Activated CD8-positive, alpha-beta memory T cell treated with anti-CD3 and anti-CD28 coated beads for 1 hour (primary cell): ENCODE measurements at places on chromosomes 1 and 21.

DNA sequence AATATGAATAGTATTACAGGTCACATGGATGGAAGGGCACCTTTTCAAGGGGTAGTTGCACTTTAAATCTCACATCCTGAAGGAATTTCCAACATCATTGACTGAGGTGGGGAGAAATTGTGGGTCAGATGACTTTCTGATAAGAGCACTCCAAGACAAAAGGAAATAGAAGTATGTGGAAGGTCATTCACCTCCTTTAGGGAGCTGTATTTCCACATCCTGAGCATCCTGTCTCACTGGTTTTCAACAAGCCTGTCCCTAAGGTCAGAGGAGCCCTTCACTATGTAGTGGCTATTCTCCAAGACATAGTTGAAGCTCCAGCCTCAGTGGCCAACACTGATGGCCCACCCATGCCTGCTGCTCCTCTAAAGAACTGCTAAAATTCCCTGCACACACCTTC, 76.5 kb downstream of the ATP1A1 start:
- no peak for DNase-seq

DNA sequence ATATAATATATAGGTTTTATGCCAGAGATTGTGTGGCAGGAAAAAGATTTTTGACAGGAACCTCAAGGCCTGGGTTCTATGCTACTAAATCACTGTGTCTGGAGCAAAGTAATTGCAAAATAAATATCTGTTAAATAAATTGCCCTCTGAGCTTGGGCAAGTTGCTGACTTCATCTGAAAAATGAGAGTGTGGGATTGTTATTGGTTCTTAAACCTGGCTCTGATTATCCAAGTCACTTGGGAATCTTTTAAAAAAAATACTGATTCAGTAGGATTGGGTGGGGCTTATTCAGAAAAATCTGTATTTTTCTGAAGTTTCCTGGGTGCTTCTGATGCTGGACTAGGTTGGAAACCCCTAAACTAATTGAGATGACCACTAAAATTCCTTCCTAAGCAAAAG, 174.1 kb upstream of the SGIP1 start:
- no peak for DNase-seq

DNA sequence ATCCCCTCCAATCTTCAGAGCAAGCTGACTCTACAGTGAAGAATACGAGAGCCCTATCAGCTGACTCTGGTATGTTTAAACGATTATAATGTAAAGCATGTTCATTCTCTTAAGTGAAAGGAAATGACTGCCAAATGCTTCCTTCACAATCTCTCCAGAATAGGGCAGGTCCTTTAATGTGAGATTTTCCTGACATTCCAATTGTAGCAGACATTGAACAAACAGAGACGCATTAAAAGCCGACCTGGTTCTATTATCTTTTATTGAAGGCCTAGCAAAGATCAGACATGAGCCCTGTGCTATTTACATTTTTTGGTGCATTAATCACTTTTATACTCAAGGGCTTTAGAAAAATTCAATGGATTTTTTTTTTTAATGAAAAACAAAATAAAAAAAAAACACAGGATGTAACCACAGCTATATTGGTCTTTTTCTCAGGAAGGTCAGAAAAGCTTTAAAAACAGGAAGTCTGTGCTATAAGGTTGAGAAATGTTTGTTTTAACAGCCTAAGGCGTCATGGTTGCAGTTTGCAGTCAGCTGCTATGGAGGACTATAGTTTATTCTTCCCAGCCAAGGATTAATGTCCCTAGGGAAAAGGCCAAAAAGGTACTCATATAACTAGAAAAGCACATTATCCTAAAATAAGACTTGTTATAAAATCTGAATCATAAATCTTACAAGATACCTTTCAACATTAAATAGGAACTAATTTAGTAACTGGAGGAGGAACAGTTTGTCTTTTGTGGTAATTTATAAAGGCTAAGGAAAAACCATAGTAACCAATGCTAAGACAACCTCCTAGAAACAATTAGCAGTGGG, 104.8 kb downstream of the RERE start:
- DNase-seq, result no peak

DNA sequence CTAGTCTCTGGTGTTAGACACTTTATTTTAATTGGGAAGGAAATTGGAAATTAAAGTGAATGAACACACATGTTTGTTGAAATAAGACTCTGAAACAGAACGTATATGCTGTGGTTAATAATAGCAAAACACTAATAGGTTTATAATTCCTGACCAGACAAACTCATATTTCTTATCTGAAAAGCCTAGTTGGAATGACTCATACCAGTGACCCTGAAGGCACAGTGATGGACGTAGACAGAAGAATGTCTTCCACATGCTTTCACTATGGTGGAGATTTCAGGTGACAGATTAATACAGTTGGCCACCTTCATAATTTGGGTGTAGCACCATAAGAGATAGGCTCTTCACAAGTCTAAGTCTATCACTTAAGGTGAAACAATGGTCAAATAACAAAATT, 83.0 kb upstream of the COL11A1 start:
- DNase-seq, result no peak

DNA sequence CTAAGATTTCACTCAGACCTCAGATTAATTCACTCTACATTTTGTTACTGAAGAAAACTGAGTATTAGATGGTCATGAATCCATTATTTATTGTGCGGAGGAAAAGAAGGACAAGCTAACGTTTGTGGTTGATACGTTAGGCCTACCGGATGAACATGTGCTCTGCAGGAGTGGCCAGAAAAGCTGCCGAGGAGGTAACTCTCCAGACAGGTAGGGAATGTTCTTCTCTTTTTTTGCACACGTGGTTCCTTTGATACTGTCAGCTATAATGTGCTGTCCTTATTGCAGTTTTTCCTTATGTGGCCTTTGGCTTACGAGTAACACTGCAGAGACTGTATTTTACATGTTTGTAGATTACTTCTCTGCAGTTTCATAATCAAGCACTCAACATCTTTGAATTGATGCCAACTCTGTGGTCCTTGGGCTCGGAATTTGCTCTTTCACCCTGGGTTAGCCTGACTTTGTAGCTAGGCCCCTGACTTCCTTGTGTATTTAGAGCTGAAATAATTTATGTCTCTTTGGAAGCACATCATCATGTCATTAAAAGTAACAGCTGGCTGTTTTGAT, 13.6 kb downstream of the MTR start:
- DNase-seq, result no peak

- DNase-seq, result no peak
Measured at GRCh38 chr1:191687721-191688120, 470.5 kb upstream of the RGS18 start.

DNA sequence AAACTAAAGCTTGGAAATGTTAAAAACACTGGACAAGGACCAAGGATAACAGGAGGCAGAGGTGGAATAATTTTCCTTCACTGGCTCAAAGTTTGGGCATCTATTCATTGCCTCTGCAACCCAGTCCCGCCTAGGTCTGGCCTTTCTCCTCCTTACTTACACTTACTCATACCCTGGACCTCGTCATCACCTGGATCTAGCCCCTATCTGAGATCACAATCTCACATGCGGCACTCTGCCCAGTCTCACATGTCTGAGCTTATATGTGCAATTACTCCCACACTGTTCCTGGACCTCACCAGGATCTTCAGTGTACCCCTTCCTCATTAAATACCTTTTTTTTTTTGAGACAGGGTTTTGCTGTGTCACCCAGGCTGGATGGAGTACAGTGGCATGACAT, 37.6 kb downstream of the NVL start:
- no peak for DNase-seq

DNA sequence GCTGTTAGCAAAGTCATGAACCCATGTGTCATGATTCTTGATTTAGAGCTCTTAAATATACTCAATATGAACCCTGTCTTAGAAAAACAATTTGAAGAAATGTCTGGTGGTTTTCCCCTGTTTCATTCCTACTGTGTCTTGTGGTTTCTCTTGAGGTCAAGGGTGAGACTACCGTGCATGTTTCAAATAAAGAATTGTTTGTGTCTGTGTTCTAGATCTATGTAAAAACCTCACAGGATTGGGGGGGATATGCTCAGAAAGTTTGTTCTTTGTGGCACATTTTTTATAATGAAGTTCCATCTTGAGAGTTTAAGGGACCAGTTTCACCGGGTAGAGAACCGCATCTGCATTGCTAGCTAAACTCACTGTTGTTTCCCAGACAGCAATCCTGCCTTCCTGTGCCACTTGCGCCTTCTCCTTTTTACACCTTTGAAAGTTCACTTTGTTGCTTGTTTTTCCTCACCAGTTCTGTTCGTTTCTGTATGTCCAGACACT, 30.9 kb upstream of the CACYBP start:
- no peak for DNase-seq

- DNase-seq, result no peak
Measured at GRCh38 chr1:82844911-82845827, 1044.4 kb downstream of the ADGRL2 start.

GRCh38 chr1:54080598-54081049, 27.2 kb downstream of the TCEANC2 start:
- no peak for DNase-seq

GRCh38 chr1:90881034-90881433, 140.8 kb downstream of the ZNF644 start:
- no peak for DNase-seq

- DNase-seq, result no peak
Measured at GRCh38 chr1:171112119-171112518, 21.4 kb downstream of the FMO3 start.

DNA sequence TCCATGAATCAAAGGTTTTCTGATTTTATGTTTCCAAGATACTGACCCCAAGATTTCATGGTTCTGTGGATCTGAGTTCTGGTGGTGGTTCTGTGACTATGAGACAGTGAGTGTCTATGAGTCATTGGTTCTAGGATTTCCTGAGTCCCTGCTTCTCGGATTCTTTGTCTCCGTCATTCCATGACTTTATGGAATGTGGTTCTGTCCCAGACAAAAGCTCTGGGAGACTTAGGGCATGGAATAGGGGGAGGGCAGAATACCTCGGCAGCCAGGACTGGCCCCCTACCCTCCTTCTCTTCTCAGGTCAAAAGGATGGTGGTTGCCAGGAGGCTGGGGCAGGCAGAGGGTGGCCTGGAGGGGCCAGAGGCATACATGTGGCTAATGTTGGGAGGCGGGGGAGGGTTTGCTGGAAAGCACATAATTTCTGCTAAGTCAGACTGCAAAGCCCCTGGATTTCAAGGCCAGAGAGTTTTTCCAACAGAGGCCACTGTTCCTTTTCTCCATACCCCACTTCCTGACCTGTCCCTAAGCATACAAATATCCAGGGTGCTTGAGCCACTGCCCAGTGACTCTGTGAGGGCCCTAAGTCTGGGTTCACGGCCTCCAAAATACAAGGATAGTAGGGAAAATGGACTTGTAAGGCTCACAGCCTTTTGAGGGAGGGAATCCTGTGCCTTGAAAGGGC, 17.2 kb downstream of the CDCP2 start:
- no peak for DNase-seq

- no peak for DNase-seq
Measured at GRCh38 chr1:119045096-119045746, 57.1 kb upstream of the TBX15 start.

DNA sequence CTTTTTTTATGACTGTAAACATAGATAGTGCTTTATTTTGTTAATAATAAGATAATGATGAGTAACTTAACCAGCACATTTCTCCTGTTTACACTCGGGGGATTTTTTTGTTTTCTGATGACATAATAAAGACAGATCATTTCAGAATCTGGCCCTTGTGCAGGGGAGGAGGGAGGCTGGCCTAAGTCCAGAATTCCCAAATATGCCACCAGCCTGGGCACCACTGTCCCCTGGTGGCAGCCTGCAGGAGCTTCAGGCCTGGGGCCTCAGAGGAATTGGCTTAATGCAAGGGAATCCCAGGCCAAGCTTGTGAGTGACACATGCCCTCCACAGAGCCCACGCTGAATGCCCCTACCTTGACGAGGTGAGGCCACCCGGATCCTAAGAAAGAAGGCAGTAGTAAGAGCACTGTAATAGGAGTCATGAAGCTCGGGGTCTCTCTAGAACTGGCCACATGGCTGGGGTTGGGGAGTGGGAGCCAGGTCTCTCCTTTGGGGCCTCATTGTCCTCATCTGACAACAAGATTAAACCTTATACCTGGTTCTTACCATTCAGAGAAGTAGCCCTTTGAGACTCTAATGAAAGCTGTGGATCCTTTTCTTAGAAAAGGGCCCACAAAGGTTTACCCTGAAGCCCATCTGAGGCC, 24.1 kb downstream of the ETNK2 start:
- DNase-seq, result no peak

- DNase-seq, result no peak
Measured at GRCh38 chr1:221141606-221142285, 262.5 kb downstream of the HLX start.

GRCh38 chr1:109624201-109625010, 4.8 kb downstream of the AMPD2 start:
- DNase-seq, result no peak

DNA sequence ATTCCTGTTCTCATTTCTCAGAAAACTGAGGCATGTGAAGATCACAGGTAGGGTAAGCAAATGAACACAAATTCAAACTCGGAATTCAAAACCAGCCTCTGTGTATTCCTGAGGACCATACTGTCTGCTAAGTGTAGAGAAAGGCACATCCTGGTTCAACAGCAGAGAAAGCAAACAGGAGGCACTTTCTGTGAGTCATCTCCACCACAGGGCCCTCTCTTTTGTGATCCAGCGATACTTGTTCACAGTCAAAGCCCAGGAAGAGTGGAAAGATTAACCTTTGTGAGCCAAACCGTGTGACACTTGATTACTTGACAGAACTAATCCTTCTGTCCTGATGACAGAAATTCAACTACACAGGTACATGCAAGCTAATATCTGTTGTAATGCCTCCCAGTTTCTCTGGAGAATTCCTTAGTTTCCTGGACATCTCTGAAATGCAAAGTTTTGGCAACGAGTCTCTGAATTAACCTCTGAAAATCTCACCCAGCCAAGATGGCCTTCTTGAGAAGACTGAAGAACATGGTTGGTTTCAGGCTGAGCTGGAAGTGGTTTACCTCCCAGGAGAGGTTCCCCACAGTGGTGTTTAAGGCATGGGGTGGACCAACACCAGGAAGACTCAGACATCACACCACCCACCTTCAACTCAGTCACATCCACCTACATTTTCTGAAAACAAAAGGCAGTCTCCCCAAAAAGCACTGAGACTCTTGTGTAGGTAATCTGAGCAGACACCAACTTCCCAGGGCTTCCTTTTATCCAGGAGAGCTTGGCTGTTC, 98.2 kb upstream of the ERG start:
- DNase-seq, result no peak

DNA sequence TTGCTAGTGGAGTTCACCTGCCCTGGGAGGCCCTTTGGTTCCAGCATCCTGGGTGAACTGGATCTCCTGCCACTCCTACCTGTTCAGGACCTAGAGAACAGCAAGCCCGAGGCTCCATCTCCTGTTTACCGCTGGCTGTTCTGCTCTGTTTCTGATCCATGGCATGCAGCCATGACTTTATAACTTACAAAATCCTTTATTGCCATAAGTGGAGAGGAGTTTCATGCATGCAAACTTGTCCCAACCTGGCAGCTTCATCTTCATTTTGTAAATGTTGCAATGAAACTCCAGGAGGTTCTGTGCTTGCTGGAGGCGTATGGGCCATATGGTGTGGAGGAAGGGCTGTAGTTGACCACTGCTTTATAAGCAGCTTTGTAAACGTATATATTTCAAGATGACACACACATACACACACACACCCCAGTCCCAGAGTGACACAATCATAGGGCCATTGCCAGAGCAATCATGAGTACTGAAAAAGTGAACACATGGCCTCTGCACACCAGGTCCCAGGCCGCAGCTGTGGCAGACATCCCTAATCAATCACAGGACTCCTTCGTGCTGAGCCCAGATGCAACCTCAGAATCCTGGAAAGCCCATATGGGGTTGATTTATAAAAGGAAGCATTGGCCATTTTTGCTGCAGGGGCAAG, 69.0 kb downstream of the UBIAD1 start:
- no peak for DNase-seq

- DNase-seq, result no peak
Measured at GRCh38 chr1:33886496-33886895, 22.6 kb downstream of the HMGB4 start.
